ENCODE measurements at places on chromosomes 4 and X. TPM values are rescaled to one million over a fixed set of nuclear protein-coding genes. Genes with fewer than 3 reads are reported as not detected.

GRCh38 chrX:23756165-23756564, 13.1 kb upstream of the ACOT9 start:
- DNase-seq = peak; percentile 58

- DNase-seq = peak; percentile 86
Measured at GRCh38 chr4:137156054-137156453, 376.2 kb downstream of the PCDH18 start.

- DNase-seq = peak; percentile 83
Measured at GRCh38 chr4:26342328-26343037, 21.7 kb downstream of the RBPJ start.

GRCh38 chr4:94961420-94961819, 203.7 kb downstream of the BMPR1B start:
- DNase-seq = peak; percentile 50

DNA sequence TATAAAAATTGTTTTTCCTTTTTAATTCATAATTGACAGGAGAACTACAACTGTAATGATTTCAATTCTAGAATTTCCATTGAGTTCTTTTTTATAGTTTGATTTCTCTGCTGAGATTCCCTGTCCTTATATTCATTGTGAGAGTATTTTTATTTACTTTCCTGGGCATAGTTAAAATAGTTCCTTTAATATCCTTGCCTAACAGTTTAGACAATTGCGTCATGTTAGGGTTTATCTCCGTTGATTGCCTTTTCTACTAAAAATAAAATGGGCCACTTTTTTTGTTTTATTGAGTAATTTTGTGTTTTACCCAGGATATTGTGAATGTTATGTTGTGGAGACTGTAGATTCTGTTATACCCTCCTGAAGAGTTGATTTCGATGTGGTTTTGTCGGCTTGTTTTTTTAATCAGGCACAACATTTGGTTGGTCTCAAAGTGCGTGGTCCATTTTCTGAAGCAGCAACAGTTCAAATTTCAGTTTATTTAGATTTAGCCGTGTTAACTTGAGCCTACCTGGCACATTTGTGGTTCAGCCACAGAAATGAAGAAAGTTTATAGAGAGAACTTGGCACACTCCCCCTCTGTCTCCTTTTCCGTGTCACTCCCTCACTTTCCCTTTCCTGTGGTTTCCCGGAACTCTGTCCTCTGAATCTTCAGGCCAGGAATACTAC, 16.0 kb upstream of the PRRG1 start:
- no peak for DNase-seq

DNA sequence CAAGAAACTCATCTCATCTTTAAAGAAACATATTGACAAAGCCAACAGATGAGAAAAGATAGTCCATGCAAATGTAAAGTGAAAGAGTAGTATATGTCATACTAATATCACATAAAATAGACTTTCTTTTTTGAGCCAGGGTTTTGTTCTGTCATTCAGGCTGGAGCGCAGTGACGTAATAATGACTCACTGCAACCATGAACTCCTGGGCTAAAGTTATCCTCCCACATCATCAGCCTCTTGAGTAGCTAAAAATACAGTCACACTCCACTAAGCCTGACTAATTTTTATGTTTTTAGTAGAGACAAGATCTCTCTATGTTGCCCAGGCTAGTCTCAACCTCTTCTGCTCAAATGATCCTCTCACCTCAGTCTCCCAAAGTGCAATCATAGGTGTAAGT, 51.8 kb upstream of the TRAM1L1 start:
- DNase-seq = peak; percentile 46

GRCh38 chr4:107721436-107722100, 1.5 kb upstream of the PAPSS1 start:
- no peak for DNase-seq

GRCh38 chrX:12137951-12138360, 317 bp upstream of the FRMPD4 start:
- peak; percentile 12 for DNase-seq

DNA sequence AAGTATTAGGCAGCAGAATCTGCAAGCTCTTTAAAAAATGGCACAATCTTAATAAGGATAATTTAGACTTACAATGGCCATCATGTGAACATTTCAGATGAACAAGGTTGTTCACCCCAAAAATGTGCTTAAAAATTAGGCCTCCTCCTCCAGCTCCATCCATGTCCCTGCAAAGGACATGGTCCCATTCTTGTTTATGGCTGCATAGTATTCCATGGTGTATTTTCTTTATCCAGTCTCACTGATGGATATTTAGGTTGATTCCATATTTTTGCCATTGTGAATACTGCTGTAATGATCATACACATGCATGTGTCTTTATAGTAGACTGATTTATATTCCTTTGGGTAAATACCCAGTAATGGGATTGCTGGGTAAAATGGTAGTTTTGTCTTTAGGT, 29.1 kb upstream of the MAGEA8 start:
- no peak for DNase-seq

DNA sequence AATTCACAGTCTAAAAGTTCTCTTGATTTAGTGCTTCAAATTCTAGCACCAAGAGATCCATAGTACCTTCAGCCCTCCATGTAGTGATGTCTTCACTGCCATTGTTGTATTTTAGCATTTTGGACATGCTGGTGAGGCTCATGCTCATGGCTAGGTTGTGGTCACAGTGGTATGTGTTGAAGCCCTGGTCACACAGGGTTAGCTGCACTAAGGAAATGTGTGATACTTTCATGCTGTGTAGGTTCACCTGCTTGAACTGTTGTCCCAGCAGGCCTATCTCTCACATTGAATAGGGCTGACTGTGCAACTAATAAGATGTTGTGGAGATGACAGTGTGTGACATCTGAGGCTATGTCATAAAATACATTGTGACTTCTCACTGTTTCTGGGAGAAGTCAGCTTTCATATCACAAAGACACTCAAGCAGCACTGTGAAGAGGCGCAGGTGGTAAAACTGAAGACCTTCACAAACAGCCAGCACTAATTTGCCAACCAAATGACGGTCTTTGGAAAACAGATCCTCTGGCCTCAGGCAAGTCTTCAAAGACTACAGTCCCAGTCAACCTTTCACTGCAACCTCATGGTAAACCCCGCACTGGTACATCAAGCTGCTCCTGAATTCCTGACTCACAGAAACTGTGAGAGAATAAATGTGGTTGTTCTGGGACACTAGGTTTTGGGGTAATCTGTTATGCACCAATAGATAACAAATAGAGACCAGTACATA, 17.4 kb upstream of the ADH4 start:
- no peak for DNase-seq

DNA sequence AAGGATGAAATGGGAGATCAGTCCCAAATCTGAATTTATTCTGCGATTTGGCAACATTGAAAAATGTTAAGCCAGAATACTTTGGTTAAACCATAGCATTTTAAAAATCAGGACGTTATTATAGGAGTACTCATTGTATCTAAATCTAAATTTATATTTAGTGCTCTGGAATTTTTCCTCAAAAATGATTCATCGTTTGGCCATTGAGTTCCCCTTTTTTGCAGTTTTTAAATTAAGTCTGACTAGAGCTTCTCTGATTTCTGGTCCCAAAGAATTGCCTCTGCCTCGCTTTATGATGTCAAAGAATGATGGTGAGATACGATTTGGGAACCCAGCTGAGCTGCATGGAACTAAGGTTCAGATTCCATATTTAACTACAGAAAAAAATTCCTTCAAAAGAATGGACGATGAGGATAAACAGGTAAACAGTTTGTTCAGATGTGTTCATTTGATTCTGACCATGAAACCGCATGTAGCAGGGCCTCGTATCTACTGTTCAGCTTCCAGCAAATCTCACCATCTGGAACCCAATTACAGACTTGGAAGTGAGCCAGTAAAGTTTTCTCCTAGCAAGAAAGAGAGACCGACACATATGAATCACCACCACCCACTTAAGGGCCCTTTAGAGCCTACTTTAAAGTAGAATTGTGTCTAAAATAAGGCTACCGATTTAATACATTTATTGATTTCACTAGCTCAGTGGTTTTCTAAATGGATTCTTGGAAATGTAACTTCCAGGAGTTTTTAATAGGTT, 75.6 kb downstream of the REPS2 start:
- DNase-seq = peak; percentile 44

DNA sequence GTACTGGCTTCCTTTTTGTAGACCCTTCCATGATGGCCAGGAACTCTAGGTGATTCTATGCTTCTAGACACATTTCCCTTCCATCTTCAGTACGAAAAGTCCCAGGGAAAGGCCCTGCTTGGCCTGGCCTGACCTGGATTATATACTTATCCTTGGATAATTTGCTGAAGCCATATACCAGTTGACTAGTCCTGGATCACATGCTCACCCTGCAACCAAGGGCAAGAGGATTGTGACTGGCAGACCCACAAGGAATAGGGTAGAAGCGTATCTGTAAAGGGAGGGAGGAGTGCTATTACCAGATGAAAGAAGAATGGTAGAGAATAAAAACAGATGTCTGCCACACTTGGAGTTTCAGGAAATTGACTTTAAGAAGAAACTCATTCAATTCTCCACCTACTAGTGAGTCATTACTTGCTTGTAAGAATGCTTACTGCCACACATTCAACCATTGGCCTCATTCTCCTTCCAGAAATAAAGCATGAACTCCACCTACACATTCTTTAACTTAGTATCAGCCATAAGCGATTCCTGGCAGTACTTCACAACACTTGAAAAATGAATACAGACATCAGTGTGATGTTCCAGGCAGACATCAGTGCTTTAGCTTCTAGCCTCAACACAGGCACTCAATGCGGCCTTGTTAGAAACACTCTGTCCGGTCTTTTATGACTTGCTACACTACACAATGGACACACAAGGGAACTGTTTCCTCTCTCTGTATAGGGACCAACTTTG, 141.8 kb downstream of the CBR4 start:
- peak; percentile 91 for DNase-seq

DNA sequence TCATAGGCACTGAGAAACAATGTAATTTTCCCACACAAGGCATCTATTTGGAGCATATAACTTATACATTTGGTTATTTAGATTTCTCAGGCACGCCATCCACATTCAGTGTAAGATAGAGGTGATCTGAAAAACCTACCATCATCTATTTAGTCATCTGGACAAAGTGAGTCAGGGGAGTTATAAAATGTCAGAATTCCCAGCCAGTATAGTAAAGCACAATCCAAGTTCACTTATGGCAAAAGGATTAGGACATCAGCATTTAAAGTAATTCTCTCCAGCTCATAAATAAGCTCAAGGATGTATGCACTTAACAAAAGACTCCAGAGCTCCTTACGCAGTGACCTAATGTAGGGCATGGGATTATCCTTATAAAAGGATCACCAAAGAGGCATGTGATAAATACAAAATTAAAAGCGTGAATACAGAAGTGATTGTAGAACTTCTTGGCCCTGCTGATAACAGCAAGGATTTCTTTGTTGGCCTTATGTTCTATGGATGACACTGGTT, 65.3 kb upstream of the DCLK2 start:
- DNase-seq = no peak

DNA sequence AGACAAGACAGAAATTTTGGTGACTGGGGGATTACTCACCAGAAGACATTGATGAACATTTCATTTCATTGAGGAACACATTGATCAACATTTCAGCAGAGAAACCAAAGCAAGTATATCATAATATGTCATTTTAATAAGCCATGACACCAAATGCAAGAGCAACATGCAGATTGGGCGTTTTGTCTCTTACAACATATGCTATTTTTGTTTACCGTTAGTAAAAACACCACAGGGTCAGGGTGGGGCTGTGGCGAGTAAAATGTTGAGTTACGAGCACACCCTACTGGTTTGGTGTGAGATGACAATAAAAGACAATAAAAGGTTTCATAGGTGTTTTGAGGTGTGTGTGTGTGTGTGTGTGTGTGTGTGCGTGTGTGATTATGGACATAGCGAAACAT, 294.5 kb downstream of the PDGFC start:
- peak; percentile 40 for DNase-seq

GRCh38 chr4:123783921-123784320, 387.3 kb downstream of the SPRY1 start:
- no peak for DNase-seq

- no peak for DNase-seq
Measured at GRCh38 chrX:1244164-1245076, 24.2 kb upstream of the CSF2RA start.

DNA sequence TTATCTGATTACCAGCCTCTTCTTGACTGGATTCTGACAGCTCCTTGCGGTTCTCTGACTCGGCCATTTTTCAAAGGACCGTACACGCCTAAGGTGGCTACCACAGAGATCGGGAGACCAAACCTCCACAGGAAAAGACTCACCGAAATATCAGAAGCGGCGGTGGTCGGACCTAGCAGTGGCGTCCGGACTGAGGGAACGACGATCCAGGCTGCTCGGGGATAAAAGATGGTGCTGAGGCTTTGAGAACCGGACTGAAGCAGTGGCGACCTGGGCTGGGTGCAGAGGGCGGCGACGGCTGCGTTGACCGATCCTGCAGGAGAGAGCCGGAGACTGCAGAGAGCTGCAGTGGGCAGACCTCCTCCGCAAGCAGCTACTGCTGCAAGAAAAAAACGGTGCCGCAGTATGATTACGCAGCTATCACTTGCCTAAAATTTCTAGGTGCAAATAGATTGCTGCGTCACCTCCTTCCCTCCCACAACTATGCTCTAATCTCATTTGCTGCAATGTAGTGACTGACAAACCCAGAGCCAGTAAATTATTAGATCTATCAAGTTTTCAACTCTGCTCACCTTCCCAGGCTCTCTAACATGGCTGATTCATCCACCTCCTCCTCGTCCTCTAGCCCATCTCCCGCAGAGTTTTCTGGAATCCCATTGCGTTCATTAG, at the start of gene NAP1L2:
Gene NAP1L2 (minus strand): TSS at position 426 of the 669 bp plus-strand sequence. CDS start 359 bp downstream, at position 67.
- DNase-seq = peak; percentile 9

DNA sequence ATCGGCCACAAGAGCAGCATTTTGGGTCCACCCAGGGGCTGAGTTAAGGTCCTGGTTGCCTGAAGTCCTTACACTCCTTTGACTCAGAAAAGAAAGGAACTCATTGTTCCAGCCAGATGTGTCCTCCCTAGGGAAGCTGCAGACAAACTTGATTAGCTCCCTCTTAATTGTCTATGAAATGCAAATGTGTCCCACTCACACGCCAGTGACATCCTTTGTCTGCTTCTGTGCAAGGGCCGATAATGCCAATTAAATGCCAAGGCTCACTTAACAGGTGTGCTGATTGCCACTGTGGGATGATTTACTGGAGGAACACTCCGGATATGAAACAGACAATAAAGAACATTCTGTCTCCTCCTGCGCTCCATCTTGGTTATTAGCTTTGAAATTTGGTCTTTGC, 332.9 kb upstream of the CPEB2 start:
- DNase-seq = no peak

DNA sequence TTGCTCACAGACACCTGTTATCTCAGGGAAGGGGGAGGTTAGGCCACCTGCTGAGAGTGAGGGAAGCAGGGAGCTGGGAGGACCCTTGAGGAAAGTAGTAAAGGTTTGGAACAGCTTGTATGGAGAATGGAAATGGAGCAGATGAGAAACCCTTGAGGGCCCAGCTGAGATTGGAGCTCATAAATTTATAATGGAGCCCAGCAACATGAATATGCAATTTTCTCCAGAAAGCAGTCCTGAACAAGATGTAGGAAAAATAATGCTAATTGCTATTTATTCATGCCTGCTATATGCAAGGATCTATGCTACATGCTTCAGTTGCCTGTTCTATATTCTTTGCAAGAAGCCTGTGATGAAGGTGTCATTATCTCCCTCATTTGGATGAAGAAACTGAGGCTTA, 67.5 kb upstream of the LEF1 start:
- no peak for DNase-seq

ZAR1 gene
- not detected for total RNA-seq

RHOXF2 gene
- total RNA-seq = not detected

FAM236D gene
- total RNA-seq = not detected

ERVMER34-1 gene
- not detected for total RNA-seq

DEFB131A gene
- total RNA-seq = not detected

CSN2 gene
- not detected for total RNA-seq

DUSP21 gene
- total RNA-seq = not detected

SOWAHB gene
- not detected for total RNA-seq
